CD4-positive, alpha-beta T cell treated with Interleukin-15 for 4 hours (primary cell): ENCODE measurements at places on chromosomes 3 and 15.

- no peak for DNase-seq
Measured at GRCh38 chr3:38003817-38004414, 13.3 kb downstream of the VILL start.

GRCh38 chr15:35932531-35932930 is 386.6 kb upstream of the DPH6 start:
- DNase-seq: no peak

DNA sequence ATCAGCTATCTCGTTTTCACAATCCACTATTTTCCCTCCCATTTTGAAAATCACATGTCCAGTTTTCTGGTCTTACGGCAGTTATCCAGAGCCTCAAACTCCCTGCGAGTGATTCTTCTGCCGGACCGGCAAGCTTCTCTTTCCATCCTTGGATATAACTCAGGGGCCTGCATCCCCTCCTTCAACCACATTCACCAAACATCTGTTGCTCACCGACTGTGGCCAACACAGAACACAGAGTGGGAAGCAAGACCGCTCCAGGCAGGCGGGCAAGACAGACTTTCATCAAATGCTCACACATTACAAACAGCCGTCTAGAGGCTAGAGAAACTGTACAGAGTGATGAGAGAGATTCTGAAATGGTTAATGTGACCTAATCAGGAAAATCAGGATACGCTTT is 7.6 kb upstream of the SLC12A8 start:
- no peak for DNase-seq

GRCh38 chr3:185341616-185342458 is 21.1 kb upstream of the MAP3K13 start:
- no peak for DNase-seq

GRCh38 chr3:71579935-71580406 is 3.6 kb downstream of the FOXP1 start:
- no peak for DNase-seq

DNA sequence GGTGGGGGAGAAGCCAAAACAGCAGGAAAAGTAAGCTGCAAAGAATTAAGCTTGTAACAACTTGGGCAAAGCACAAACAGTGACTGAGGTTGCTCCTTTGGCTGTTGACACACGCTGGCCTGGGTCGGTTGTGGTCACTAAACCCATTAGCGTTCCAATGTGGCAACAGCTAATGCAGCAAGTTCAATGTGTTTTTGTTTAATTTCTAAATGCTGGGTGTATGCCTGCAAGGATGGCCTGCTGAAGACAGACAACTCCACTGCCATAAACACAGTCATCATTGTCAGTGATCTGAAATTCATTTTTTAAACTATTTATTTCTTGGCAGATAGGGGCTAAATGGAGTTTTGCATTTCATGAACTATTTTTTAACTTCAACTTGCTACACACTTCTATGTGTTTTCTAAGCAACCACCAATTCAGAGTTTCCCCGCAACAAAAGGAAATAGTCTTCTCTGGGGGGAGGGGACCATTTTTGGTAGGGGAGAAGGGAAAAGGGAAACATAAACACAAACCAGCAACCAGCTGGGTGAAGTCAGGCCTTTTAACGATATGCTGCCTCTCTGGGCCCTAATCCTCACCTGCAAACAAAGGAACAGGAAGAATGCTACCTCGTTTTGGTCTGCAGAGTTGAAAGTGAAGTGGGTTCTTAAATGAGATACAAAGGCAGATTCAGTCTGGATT is 34.8 kb upstream of the WNT5A start:
- no peak for DNase-seq

GRCh38 chr15:63362885-63363284 is 18.8 kb downstream of the CA12 start:
- no peak for DNase-seq

GRCh38 chr3:194270627-194271459 is 80.3 kb downstream of the CPN2 start:
- no peak for DNase-seq

GRCh38 chr3:146322216-146322817 is 71.4 kb upstream of the PLSCR4 start:
- no peak for DNase-seq

DNA sequence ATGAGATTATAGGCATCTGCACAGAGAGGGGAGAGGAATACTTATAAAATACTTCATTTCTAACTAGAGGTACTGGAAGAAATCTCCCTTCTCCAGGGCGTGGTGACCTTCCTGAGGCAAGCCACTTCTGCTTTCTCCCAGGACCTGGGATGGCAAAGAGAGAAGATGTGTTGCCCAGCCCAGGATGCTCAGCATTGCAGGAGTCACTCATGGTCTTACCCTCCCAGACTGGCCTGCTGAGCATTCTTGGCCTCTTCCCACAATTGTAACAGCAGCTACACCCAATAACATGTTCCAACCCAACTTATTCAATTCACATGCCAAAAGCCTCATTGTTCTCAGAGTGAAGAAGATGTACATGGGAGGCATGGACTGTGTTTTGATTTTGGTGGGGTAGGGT is 37.9 kb downstream of the IL20RB start:
- no peak for DNase-seq

- no peak for DNase-seq
Measured at GRCh38 chr15:63189941-63190768, 749 bp downstream of the RAB8B start.

DNA sequence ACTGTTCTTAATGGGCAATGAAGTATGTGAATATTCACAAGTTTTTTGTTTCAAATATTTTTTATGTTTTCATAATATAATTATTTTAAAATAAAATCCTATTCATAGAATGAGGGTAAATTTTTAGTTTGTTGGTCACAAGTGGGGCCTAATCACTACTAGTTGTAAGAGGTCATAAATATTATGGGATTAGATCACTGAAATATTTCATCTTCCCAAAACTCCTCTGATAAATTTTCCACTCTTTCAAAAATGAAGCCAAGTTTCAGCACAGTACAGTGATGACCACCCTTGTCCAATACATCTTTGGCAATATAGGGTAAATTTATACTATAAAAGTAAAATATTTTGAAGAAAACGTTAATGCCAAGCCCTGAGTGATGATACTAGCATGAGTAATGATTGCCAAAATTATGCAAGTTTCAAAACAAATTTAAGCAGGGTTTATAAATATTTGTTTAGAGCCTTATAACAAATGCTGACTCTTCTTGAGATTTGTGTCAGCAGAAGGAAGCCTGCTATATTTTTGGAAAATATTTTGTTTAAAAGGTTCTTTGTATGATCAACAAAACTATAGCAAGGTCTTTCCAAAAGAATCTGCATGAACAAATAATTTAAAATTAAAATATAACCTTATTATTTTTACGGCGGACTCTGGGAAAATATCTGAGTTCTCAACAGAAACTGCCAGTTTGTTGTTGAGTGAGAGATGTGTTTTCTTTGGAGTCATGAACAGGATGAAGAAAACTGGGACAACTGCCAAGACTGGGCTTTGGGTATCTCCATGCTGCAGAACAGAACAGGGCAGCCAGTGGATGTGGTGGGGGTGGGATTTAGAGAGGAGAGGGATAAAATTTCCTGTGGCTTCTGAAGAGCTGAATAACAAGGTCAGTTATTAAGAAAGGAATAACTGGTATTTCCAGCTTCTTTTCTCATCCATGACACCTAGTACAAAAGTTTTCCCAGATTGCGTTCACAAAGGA is 17.9 kb upstream of the TM4SF1 start:
- DNase-seq: no peak

DNA sequence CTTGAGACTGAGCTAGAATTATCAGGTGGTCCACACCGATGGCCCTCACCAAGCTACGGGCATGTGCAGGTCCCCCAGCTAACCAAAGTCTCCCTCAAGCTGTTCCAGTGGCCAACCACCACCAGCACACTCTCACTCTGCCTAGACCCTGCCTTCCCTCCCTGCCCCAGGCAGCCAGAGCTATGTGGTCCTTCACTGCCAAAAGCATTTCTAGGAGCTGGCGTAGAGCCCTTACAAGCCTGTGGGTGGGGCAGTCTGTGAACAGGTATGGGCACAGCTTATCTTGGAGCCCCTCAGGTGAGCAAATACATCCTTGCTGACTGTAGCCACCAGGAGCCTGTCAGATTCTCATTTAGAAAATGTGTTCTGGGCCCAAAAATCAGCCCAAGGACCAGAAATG is 159.8 kb upstream of the PPP2R3A start:
- no peak for DNase-seq

DNA sequence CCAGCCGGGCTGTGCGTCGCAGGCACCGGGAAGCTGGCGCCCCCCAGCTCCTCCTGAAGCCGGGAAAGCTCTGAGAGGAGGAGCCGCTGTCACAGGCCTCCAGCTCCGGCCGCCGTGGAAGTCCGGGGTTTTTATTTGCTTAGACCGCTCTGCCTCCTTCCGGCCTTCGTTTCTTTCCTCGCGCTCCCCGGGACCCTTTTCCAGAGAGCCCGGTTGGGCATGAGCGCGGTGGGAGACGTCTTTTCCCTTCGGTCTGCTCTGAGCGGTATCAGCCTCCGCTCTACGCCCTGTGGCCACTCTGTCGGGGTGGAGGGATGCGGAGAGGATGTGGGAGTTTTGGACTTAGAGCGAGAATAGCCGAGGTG is 559 bp downstream of the SENP5 start:
- DNase-seq: no peak

GRCh38 chr15:63545520-63545919 is 41.1 kb downstream of the USP3 start:
- no peak for DNase-seq

DNA sequence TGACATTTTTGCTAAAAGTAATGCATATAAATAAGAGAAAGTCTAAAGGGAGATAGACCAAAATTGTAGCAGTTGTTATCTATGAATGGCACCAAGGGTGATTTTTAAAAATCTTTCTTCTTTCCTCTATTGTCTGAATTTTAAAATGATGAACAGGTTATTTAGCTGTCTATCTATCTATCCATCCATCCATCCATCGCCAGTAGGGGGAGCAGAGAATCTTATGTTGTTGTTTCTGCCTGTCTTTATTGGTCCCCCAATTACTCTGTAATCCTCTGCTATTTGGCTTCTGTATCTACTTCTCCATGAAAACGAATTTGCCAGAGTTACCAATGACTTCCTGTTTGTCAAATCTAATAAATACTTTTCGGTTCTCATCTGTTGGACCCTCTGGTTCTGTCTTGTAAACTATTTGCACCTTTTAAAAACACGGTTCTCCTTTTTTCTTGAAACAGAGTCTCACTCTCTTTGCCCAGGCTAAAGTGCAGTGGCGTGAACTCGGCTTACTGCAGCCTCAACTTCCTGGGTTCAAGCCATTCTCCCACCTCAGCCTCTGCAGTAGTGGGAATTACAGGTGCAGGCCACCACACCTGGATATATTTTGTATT is 86.0 kb downstream of the ECT2 start:
- DNase-seq: peak; percentile 6

DNA sequence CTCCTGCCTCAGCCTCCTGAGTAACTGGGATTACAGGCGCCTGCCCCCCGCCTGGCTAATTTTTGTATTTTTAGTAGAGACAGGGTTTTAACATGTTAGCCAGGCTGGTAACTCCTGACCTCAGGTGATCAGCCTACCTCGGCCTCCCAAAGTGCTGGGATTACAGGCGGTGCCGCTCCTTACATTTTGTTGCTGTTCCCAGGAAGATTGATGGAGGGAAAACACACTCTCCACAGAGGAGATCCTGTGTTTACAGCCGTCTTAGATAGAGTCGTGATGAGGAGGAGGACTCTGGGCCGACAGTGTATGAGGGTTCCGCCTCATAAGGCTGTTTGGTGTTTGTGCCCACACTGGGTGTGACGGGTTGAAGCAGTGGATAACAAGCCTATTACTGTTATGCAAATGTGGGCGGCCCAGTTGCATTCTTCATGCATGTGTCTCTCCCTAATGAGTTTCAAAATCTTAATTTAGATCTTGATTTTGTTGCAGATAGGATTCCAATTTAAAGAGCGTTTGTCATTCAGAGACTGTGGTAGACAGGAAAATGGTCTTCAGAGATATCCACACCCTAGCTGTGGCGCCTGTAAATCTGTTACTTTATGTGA is 60.0 kb downstream of the APBA2 start:
- no peak for DNase-seq

DNA sequence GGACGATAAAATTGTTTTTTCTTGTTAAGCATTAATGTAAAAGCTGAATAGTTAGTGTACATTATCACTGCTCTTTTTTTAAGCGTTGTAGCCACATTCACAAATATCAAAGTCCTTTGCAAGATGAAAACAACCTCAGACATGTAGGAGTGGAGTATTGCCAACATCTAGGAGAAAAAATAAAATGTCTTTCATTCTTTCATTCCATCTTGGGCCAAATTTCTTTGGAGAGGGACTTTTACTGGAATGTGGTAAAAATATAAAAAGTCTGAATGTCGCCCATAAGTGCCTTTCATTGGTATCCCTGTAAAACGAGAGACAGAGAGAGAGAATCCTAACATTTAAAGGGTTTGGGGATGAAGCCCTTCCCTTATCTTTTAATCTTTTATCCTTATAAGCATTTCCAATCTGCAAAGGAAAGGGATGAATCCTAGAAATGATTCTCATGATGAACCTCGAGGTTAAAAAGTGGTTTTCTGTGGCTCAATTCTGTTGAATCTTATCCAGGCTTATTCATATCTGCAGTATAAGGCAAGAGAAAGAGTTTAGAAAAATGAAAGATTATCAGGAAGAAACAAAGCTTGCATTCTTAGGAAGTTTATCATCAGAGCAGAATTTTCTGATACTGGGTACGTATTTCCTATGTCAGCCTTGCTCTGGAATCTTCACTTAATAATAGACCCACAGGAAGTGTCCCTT is 1031.7 kb downstream of the MCTP2 start:
- no peak for DNase-seq

DNA sequence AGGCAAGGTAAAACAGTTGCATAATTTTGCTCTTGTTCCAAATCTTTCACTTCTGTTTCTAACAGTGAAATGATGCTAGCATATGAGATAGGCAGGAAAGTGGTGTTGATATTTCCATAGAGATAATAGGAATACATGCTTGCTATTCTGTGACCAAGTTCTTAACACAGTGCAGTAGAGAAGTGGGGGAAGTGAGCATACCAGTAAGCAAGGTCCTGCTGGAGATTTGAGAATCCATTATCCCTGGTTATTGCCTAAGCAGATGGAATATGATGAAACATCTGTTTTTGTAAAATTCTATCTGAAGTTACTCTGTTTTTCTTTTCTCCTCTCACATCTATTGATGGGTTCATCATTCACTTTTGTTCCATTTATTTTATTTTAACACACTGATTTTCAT is 28.7 kb downstream of the USP8 start:
- DNase-seq: no peak

GRCh38 chr3:166405465-166405864 is 568.2 kb upstream of the BCHE start:
- no peak for DNase-seq

DNA sequence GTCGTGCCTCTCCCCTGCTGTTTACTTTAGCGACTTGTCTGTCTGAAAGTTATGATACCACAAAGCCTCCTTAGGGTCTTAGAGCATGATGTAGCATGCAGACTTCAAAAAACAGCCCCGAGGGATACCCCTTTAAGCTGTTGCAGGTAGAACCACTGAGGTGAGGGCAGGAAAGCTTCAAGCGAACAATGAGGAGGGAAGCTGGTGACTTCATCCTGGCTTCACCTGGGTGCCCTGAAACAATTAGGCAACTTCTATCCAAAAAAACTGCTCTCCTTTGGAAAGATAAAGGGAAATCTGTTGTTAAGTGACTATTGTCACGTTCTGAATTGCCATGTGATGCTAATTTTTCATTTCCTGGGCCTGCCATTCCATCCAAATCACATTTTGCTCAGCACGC is 231.6 kb downstream of the SOX2 start:
- DNase-seq: no peak

GRCh38 chr3:42172047-42172654 is 81.0 kb downstream of the TRAK1 start:
- no peak for DNase-seq
